ENCODE measurements at places on chromosomes 12 and 14. TPM values are rescaled to one million over a fixed set of nuclear protein-coding genes. Genes with fewer than 3 reads are reported as not detected.
A peak's percentile ranks its signal among the peaks of the same experiment; 100 is the strongest.

- no peaks in the 10 kb centered on the region for H3K36me3 ChIP-seq
- H3K4me1 ChIP-seq, result peaks cover 22% of the 10 kb centered on the region
- no peaks in the 10 kb centered on the region for H3K27me3 ChIP-seq
- DNase-seq, result no peak
- H3K4me3 ChIP-seq, result no peak overlapping the region
These were observed 29.0 kb upstream of the WDR89 start for GRCh38 chr14:63670692-63671091.

GRCh38 chr14:89324501-89325298 lies 92.3 kb downstream of the FOXN3 start:
- no peak overlapping the region for H3K27ac ChIP-seq
- H3K36me3 ChIP-seq, result no peaks in the 10 kb centered on the region
- no peaks in the 10 kb centered on the region for H3K4me1 ChIP-seq
- DNase-seq, result no peak
- no peaks in the 10 kb centered on the region for H3K27me3 ChIP-seq

- DNase-seq, result no peak
- H3K4me3 ChIP-seq, result peak overlapping the region; percentile 22
- no peaks in the 10 kb centered on the region for H3K36me3 ChIP-seq
- no peaks in the 10 kb centered on the region for H3K27me3 ChIP-seq
- no peak overlapping the region for H3K27ac ChIP-seq
These were observed 1.7 kb downstream of the EVL start for GRCh38 chr14:100066962-100067361.

- H3K36me3 ChIP-seq, result no peaks in the 10 kb centered on the region
- peak overlapping the region; percentile 87 for H3K27ac ChIP-seq
- peak overlapping the region; percentile 37 for H3K4me3 ChIP-seq
- no peaks in the 10 kb centered on the region for H3K27me3 ChIP-seq
These were observed 5.3 kb upstream of the ACACB start for GRCh38 chr12:109110988-109111495.

OLR1 gene
- 0.69 TPM for total RNA-seq

DNA sequence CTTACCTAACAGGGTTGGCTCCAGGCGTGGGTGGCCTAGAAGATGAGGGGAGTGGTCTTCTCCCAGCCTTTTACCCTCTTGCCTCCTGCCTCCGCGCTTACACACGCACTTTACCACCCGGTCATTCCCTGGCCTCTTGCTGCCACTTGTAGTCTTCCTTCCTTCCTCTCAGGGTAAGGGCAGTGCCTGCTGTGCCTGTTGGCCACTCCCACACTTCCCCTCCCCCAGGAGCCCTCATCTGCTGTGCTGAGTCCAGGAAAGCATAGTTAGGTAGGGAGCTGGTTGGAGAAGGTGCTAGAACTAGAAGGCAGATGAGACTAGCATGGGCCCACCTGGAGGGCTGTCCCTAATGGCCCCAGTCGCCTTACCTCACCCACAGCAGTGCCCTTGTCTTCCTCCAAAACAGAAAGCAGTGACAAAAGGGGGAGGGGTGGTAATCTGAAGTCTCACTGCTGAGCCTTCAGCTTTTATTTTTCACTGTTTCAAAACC lies 54.3 kb upstream of the SRSF5 start:
- peak; percentile 60 for DNase-seq
- peak overlapping the region; percentile 72 for H3K27ac ChIP-seq
- peaks cover 17% of the 10 kb centered on the region for H3K36me3 ChIP-seq
- H3K27me3 ChIP-seq, result no peaks in the 10 kb centered on the region
- no peak overlapping the region for H3K4me3 ChIP-seq

- no peak overlapping the region for H3K4me3 ChIP-seq
- H3K27ac ChIP-seq, result no peak overlapping the region
- DNase-seq, result no peak
- no peaks in the 10 kb centered on the region for H3K27me3 ChIP-seq
These were observed 22.6 kb downstream of the SUDS3 start for GRCh38 chr12:118398940-118399339.

DNA sequence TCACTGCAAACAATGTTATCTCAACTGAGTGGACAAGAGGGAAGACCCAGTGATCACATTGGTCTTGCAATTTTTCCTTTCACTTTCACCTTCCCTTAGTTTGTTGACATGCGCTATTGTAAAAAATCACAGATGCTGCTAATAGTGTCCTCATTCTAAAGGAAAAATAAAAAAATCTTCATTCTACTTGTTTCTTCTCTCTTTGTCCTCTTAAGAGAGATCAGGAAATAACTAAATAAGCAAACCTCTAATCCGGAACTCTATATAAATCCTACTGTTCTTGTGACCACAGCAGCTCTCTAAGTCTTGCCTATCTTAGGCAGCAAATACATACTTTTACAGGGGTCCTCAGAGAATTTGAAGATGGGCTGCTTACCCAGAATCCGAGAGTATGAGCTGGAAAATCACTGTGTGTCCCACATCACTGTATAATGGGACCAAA lies 257.7 kb downstream of the NAV3 start:
- H3K4me1 ChIP-seq, result no peaks in the 10 kb centered on the region
- H3K4me3 ChIP-seq, result no peak overlapping the region
- no peaks in the 10 kb centered on the region for H3K27me3 ChIP-seq
- no peak for DNase-seq
- no peak overlapping the region for H3K27ac ChIP-seq
- no peaks in the 10 kb centered on the region for H3K36me3 ChIP-seq

- no peak for DNase-seq
- no peaks in the 10 kb centered on the region for H3K4me1 ChIP-seq
- H3K36me3 ChIP-seq, result no peaks in the 10 kb centered on the region
- no peak overlapping the region for H3K27ac ChIP-seq
These were observed 9.6 kb downstream of the GSG1 start for GRCh38 chr12:13093848-13094220.

EIF2S3B gene
- 0.69 TPM for total RNA-seq

GRCh38 chr12:120764816-120765215 lies 39.2 kb downstream of the ACADS start:
- no peak for DNase-seq
- H3K4me3 ChIP-seq, result no peak overlapping the region
- peaks cover 11% of the 10 kb centered on the region for H3K36me3 ChIP-seq
- no peak overlapping the region for H3K27ac ChIP-seq
- no peaks in the 10 kb centered on the region for H3K27me3 ChIP-seq

SELPLG gene
- total RNA-seq, result 2.8 TPM

DNA sequence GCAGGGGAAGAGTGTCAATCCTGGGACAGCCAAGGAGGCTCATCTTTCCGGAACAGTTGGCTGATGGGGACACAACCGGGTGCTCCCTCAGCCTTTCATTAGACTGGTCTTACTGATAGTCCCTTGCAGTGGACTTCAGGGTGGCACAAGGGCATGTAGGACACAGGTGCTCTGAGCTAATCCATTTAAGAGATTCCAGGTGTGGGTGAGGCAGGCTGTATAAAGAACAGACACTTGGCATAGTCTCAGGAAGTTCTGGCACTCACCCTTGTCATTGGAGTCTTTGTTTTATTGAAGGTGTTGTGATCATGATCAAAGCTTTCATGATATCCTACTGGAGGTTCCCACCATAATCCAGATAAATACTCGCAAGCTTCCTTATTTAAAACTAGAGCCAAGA lies 341.6 kb downstream of the EMP1 start:
- no peak for DNase-seq
- H3K27me3 ChIP-seq, result no peaks in the 10 kb centered on the region
- no peaks in the 10 kb centered on the region for H3K4me1 ChIP-seq
- no peak overlapping the region for H3K4me3 ChIP-seq
- H3K36me3 ChIP-seq, result no peaks in the 10 kb centered on the region

DNA sequence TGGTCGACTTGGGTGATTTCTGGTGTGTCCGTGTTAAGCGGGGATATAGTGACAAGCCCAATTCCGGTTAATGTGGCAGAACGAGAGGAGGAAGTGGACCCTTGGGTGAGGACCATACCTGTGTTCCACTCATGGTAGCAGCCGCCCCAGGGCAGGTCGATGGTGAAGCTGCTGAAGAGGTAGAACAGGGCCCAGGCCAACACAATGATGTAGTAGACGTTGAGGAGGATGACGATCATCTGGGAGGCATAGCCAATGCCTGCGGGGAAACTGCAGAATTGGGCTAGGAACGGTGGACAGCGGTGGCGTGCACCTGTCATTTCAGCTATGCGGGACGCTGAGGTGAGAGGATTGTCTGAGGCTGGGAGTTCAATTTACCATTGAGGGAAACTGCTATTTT lies 20.1 kb downstream of the SLC6A13 start:
- no peaks in the 10 kb centered on the region for H3K27me3 ChIP-seq
- no peak overlapping the region for H3K27ac ChIP-seq
- no peak for DNase-seq
- H3K4me3 ChIP-seq, result no peak overlapping the region
- no peaks in the 10 kb centered on the region for H3K36me3 ChIP-seq
- no peaks in the 10 kb centered on the region for H3K4me1 ChIP-seq

- DNase-seq, result no peak
- no peaks in the 10 kb centered on the region for H3K4me1 ChIP-seq
- no peaks in the 10 kb centered on the region for H3K36me3 ChIP-seq
- no peak overlapping the region for H3K27ac ChIP-seq
- no peak overlapping the region for H3K4me3 ChIP-seq
These were observed 334.3 kb upstream of the SYT1 start for GRCh38 chr12:78530100-78530765.

E2F7 gene
- not detected for total RNA-seq

DNA sequence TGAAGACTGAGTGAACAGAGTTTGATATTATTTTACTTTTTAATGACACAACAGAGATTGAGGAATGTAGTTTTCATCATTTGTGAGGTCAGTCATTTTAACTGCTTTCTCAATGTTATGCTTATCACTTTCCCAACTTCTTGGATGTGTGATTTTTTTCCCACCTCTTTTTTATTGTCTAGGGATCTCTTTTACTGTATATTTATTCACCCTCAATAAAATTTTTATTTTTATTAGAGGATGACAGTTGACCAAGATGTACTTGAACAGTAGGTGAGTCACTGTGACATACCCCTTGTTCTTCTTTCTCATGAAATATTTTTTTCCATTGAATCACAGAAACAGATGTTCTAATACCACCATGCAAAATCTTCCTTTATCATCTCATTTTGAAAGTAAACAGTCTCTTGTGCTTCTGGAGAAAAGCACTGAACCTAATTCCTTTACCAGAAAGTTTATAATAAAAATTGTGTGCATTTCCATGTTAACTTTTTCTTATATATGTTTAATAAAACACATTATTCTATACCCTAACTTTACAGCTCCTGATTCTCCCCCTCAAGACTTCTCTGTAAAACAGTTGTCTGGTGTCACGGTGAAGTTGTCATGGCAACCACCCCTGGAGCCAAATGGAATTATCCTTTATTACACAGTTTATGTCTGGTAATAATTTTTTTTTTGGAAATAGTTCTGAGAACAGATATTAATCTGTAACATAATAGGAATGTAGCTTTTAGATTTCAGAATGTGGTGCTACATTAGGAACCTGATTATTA lies 65.9 kb downstream of the PTPRQ start:
- no peaks in the 10 kb centered on the region for H3K27me3 ChIP-seq
- no peaks in the 10 kb centered on the region for H3K4me1 ChIP-seq
- no peak for DNase-seq
- no peaks in the 10 kb centered on the region for H3K36me3 ChIP-seq
- no peak overlapping the region for H3K27ac ChIP-seq
- H3K4me3 ChIP-seq, result no peak overlapping the region

FNTB gene
- total RNA-seq, result 5.9 TPM

DNA sequence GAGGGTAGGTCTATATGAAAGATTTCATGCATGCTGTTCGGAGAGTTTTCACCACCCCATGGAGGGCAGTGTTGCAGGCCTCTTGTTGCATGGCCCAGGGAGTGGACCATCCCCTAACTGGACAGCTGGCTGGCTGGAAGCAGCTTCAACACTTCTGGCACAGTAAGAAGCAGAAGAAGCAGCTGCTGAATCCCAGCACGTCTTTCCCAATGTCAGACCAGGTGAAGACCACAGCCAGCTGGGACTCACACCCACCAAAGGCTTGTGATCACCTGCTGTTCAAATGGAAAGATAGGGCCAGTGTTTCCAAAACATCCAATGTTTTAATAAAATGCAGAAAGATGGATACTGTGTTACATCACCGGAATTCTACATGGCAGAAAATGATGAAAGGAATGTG lies 1423.6 kb downstream of the AACS start:
- H3K4me1 ChIP-seq, result no peaks in the 10 kb centered on the region
- no peak overlapping the region for H3K27ac ChIP-seq
- H3K27me3 ChIP-seq, result no peaks in the 10 kb centered on the region
- DNase-seq, result no peak
- no peak overlapping the region for H3K4me3 ChIP-seq

GRCh38 chr14:60061371-60061770 lies 30.4 kb upstream of the PCNX4 start:
- no peak overlapping the region for H3K4me3 ChIP-seq
- no peaks in the 10 kb centered on the region for H3K27me3 ChIP-seq
- no peaks in the 10 kb centered on the region for H3K4me1 ChIP-seq
- H3K27ac ChIP-seq, result no peak overlapping the region
- H3K36me3 ChIP-seq, result no peaks in the 10 kb centered on the region

DNA sequence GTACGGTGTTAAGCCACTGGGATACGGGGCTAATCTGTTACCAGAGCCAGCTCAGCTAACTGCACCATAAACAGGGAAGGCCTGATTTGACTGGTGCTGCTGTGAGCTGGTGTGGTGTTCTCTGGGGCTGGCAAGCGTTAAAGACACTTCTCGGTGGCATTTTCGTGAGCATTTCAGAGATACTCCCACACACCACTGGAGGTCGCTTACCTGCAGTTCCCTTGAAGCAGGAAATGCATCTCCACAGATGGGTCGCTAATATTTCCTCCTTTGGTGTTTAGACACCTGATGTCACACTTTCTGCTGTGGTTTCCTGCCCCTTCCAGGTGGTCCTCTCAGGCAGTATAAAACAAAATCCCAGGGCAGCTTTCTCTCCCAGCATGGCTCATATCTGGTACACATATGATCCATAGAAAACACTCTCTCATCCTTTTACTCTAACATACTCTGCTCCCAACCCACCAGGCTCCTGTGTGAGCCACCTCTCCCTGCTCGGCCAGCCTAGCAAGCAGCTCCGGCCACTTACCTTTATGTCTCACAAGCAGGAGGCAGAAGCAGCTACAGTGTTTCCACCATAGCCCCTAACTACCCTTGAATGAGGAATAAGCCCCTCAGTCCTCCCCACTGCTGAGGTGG lies 129.9 kb upstream of the GRIN2B start:
- H3K4me1 ChIP-seq, result no peaks in the 10 kb centered on the region
- H3K36me3 ChIP-seq, result no peaks in the 10 kb centered on the region
- DNase-seq, result no peak
- H3K27me3 ChIP-seq, result no peaks in the 10 kb centered on the region
- no peak overlapping the region for H3K4me3 ChIP-seq

DNA sequence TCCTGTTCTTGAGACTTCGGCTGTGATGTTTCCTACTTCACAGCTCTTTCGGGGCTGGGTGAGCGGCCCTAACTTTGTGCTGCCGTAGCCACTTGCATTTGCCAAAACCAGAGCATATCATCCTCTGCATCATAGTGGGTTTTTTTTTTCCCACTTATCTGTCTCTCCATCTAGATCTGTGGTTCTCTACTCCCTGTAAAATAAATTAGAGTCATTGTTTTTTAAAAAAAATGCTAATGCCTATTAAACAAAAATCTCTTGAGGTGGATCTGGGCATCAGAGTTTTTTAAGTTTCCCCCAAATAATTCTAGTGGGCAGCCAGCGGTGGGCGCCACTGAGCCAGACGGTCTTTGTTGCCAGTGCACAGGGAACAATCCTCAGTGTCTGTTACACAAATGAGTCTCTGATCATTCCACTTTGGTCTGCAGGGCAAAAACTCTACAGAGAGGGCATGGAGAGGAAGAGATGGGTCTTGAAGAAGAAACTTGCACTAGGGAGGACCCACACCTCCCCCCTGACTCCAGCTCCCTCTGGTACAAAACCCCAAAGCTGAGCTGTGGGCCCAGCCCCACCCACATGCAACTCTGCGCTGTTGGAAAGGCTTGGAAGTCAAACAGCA lies 62.4 kb upstream of the BCL2L14 start:
- no peak overlapping the region for H3K27ac ChIP-seq
- H3K27me3 ChIP-seq, result no peaks in the 10 kb centered on the region
- H3K4me3 ChIP-seq, result no peak overlapping the region
- no peaks in the 10 kb centered on the region for H3K36me3 ChIP-seq
